Activated T-helper 1 cell treated with anti-CD3 and anti-CD28 coated beads, Interleukin-12 subunit alpha, Interleukin-12 subunit beta, Interleukin-2, Interleukin-4 antibody, amounts not matched to agents 30 ng/mL and 10 ng/mL and 1 ng/mL, durations not matched to agents 14 hours and 24 hours and 36 hours (primary cell): ENCODE measurements at places on chromosomes 13 and 19. TPM values are rescaled to one million over a fixed set of nuclear protein-coding genes. Genes with fewer than 3 reads are reported as not detected.

DNA sequence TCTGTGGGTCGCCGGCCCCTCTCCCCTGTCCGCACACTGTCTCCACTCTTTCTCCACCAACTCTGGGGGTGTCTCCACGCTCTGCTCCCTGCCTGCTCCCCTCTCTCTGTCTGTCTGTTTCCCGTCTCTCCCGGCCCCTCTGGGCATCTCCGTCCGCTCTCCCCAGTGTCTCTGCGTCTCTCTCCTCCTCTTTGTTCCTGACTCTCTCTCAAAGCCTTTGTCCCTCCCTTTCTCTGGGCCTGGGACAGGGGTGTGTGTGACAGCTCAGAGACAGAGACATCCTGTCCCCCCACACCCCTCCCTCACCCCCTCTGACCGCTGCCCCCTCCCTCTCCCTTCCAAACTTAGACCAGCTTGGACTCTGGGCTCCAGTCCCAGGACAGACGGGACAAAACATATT lies 668 bp upstream of the SBK3 start:
- H3K4me1 ChIP-seq, result peaks cover 5% of the 10 kb centered on the region
- H3K36me3 ChIP-seq, result no peaks in the 10 kb centered on the region
- no peak overlapping the region for H3K27ac ChIP-seq
- H3K27me3 ChIP-seq, result peaks cover 8% of the 10 kb centered on the region

DNA sequence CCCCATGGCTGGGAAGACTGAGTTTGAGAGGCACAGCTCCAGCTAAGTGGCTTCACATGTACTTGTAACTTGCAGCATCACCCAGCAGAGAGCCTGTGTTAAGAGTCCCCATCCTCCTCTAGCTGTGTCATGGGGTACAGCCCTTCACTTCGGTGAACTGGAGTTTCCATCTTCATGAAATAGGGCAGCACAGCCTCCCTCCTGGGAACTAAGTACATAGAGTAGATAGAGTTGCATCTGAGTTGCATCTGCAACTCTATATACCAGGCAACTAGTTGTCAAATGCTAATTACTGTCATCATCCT lies 1.2 kb downstream of the PRDX2 start:
- no peaks in the 10 kb centered on the region for H3K27me3 ChIP-seq
- H3K27ac ChIP-seq, result peak overlapping the region; percentile 80
- peaks cover 32% of the 10 kb centered on the region for H3K4me1 ChIP-seq
- DNase-seq, result no peak

DNA sequence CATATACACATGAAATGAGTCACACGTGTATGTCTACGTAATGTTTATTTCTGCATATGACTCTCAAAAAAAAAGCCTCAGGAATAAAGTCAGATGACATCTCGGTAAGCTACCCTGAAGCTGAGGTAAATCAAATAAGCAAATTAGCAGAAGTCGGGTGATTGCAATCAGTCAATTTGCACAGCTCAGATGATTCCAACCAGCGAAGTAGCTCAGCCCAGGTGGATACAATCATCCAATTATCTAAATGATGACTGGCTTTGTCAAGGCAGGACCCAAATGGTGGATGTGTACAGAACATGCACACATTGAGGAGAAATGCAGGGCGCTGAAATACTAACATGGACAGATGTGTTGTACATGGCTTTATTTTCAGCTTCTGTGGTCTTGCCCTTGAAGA lies 148.5 kb downstream of the ZNF486 start:
- H3K4me1 ChIP-seq, result no peaks in the 10 kb centered on the region
- no peak for DNase-seq
- no peaks in the 10 kb centered on the region for H3K36me3 ChIP-seq
- no peak overlapping the region for H3K4me3 ChIP-seq
- H3K27me3 ChIP-seq, result no peaks in the 10 kb centered on the region

- H3K4me1 ChIP-seq, result no peaks in the 10 kb centered on the region
- H3K27me3 ChIP-seq, result peaks cover 20% of the 10 kb centered on the region
- no peak overlapping the region for H3K27ac ChIP-seq
- H3K36me3 ChIP-seq, result no peaks in the 10 kb centered on the region
These were observed 20.7 kb upstream of the HMGB1 start for GRCh38 chr13:30486230-30487074.

DNA sequence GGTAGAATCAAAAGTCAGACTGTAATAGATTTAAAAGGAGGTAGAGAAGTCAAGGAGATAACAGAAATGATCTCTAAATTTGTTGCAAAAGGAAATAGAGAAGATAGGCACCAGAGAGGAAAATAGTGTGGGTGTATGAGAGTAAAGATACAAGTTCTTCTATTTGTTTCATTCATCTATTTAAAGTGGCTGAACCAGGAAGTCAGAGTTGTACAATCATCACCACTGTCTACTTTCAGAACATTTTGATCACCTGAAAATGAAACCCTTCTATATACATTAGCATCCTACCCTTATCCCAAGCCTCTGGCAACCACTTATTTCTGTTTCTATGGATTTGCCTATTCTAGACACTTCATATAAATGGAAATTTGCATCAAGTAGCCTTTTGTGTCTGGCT lies 36.7 kb downstream of the INTS6 start:
- peak overlapping the region; percentile 75 for H3K27ac ChIP-seq
- peaks cover 53% of the 10 kb centered on the region for H3K36me3 ChIP-seq

DNA sequence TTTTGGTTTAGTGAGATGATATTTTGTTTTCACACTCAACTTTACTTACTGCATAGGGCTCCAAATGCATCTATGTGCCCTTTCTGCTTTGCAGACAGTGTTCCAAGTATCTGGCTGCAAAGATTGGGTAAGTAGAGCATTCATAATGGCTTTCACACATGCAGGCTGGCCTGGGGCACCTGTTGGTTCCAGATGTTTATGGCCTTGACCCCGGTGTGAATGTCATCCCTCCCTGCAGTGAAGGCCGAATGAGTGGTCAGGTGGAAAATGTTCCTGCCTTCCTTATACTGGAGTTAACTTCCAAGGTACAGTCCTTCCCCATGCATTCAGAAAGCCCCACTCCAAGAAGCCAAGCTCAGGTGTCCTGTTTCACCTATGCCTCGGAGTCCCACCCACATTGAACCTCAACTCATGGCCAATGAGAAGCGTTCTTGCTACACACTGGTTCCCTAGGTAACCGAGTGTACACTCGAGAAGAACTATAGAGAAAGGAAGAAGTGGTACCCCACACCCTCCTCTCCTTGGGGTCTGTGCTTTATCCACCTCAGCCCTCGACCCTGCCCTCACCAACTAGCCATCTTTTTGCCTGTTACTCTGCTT lies 23.0 kb upstream of the ZNF536 start:
- no peaks in the 10 kb centered on the region for H3K36me3 ChIP-seq
- no peaks in the 10 kb centered on the region for H3K4me1 ChIP-seq
- no peak for DNase-seq
- H3K27me3 ChIP-seq, result no peaks in the 10 kb centered on the region

The ONECUT3 gene
- not detected in 2 replicates for total RNA-seq
